Activated CD4-positive, alpha-beta T cell treated with anti-CD3 and anti-CD28 coated beads, Interleukin-2, amount 50 U/mL, for 4 hours (primary cell): ENCODE measurements at places on chromosomes 16 and 17.
A peak's percentile ranks its signal among the peaks of the same experiment; 100 is the strongest.

- no peak for DNase-seq
Measured at GRCh38 chr16:67173323-67173722, 3.0 kb downstream of the NOL3 start.

DNA sequence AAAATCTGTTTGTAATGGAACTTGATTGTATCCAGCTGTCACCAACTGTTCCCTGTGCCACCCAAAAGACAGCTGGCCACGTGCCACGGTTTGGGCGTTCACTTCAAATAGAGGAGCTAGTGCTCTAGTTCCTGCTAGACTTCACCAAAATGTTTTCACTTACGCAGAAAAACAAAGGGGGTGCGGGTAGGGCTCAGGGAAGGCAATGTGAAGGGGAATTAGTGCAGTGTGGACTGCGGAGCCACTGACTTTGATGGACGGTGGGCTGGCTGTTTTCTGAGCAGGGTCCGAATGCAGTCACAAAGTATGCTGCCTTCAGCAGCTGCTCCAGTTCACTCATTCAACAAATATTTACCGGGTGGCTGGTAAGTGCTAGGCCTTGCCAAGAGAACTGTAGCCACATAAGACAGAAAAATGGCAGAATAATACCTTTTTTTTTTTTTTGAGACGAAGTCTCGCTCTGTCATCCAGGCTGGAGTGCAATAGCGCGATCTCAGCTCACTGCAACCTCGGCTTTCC is 7.6 kb upstream of the CYTH1 start:
- peak; percentile 54 for DNase-seq

DNA sequence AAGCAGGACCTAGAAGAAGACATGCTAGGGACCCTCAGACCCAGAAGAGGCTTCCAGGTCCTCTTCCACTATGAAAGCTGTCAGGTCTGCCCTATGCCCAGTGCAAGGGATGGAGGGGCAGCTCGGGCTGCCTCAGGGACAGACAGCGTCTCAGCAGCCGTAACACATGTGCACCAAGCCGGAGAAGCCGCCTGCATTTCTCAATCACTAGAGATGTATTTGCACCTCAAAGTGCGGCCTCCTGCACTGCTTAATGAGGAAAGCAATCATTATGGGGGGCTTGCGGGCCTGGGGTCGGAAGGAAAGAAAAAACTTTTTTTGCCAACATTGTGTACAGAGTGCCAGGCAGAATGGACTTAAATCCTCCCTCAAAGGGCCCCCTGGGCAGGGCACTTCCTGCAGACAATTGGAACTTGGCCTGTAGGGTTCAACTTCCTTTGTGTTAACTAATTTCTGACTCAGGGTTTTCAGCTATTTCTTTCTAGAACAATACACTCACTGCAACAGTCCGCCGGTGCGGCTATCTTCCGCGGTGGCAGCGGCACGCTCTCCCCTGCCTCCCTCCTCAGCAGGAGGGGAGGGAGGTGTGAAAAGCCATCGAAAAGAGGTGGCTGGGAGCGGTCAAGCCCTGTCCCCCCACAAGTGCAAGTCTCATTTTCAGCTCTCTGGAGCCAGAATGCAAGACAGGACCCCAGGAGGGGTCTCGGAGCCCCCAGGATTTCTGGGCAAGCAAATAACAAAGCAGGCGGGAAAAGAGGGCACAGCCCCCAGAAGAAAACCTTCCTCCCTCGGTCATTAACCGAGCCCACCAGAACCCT is 101.2 kb downstream of the ZNF423 start:
- DNase-seq: no peak

DNA sequence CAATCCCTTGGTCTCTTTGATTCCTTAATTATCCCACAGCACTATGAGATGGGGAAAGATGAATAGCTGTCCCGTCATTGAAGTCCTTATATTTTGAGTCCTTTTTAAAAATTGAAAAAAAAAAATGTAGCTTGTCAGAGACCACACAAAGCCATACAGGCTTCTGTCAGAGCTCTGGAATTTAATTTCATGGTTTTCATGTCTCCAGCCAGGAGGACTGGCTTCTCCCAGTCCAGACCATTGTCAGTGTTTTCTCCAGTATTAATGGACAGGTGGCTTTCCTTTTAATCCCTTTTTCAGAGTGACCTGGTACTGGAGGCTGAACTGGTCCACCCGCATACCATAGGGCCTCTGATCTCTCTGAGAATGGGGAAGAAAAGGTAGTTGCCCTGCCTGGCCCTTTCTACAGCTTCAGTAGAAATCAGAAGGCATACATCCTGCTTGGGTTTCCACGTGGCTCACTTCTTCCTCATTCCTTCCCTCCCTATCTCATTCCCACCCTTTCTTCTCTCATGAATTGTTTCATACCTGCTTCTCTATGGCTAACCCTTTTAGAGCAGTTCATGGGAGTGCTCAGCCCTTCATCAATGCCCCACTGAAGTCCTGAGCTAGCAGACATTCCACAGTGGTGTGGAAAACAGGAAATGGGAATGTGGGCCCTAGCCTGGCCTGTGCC is 29.1 kb downstream of the TRIM16 start:
- DNase-seq: no peak

GRCh38 chr17:81994593-81995462 is 17.4 kb downstream of the ASPSCR1 start:
- no peak for DNase-seq

GRCh38 chr17:78408476-78409050 is 30.1 kb downstream of the PGS1 start:
- no peak for DNase-seq

DNA sequence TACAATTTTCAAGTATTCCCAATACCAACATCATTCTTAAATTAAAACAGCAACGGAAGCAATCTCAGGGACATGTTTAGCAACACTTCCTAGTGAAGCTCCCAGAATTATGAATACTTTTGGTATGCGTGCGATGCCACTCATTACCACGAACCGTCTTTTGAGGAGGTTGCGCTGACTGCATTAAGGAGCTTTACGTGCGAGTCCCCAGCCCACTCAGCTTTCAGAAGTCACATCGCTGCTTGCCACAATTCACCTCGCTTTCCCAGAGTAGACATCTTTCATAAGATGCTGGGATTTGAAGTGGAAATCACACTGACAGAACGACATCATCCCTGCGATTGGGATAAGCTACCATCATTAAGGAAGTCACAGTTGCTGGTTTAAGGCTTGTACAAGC is 441.6 kb upstream of the HSBP1 start:
- no peak for DNase-seq

- DNase-seq: no peak
Measured at GRCh38 chr17:59466946-59467801, 98.2 kb upstream of the DHX40 start.

DNA sequence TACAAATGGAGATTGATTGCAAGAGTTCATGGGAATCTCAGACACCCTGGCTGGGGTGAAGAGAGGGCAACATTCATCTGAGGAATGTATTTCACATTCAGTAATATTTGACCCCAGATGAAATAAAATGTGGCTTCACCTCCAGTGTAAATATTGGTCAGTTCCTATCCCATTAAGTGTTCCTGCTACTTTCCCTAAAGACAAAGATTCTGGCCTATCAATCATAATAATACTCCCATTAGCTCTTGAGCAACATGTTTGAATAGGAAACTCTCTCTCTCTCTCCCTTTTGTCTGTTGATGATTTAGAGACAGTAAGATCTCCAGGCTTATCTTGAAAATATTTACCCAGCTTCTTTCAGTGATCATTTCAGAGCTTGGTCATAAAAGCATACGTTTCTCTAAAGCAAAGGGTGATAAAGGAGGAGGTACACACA is 70.1 kb downstream of the KCNJ2 start:
- DNase-seq: no peak

DNA sequence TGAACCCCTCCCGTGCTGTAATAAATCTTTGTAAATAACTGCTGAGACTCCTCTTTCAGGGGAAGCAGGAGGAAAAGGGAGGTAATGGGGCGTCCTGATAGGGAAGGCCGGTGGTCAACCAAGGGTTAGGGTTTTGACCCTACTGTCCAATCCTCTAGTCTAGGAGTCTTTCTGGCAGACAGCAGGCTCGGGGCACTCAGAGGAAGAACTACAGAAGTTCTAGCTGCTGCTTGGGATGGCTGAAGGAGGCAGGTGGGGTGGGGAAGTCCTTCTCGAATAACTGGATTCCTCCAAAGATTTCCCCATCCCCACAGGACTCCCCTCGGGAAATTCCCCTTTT is 387 bp upstream of the STARD3 start:
- no peak for DNase-seq

DNA sequence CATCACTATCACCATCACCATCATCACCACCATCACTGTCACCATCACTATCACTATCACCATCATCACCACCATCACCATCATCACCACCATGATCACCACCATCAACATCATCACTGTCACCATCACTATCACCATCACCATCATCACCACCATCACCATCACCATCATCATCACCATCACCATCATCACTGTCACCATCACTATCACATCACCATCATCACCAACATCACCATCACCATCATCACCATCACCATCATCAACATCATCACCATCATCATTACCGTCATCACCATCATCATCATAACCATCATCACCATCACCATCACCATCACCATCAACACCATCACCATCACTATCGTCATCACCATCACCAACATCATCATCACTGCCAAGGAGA is 273.8 kb downstream of the FOXL1 start:
- no peak for DNase-seq

- no peak for DNase-seq
Measured at GRCh38 chr17:64183815-64184214, 53.9 kb upstream of the ERN1 start.

GRCh38 chr17:46108550-46109110 is 84.6 kb downstream of the KANSL1 start:
- DNase-seq: peak; percentile 8

- DNase-seq: no peak
Measured at GRCh38 chr17:45382226-45382625, 50.4 kb downstream of the ARHGAP27 start.
